Tongue (tissue), 3 donors: ENCODE measurements at places on chromosomes 1 and 21. TPM values are rescaled to one million over a fixed set of nuclear protein-coding genes. Genes with fewer than 3 reads are reported as not detected.

LDLRAD1 gene
- not detected for total RNA-seq

PROX1 gene
- 15.6 TPM for total RNA-seq

SLC25A44 gene
- total RNA-seq: 9.4 TPM

IGSF8 gene
- 21.8 TPM for total RNA-seq

TLCD4 gene
- total RNA-seq: 43.7 TPM

ORC1 gene
- total RNA-seq: 1.7 TPM

TFF1 gene
- not detected for total RNA-seq

CA6 gene
- 1.0 TPM for total RNA-seq

C8A gene
- total RNA-seq: not detected

ASAP3 gene
- total RNA-seq: 66.7 TPM

C1QB gene
- total RNA-seq: 18.5 TPM

LEMD1 gene
- not detected for total RNA-seq

LMX1A gene
- 0.72 TPM for total RNA-seq

KCND3 gene
- 2.6 TPM for total RNA-seq

LGR6 gene
- total RNA-seq: 4.7 TPM

AMY1C gene
- 0.21 TPM for total RNA-seq

LRRC39 gene
- 132 TPM for total RNA-seq

FCGR2B gene
- total RNA-seq: 1.6 TPM

GPR3 gene
- total RNA-seq: 0.41 TPM

ATP6V1G3 gene
- total RNA-seq: not detected

GPR161 gene
- total RNA-seq: 10.1 TPM

CLIC6 gene
- total RNA-seq: 2.1 TPM

MIXL1 gene
- total RNA-seq: not detected

VANGL2 gene
- total RNA-seq: 6.9 TPM

LIN28A gene
- not detected for total RNA-seq

CPT2 gene
- 20.6 TPM for total RNA-seq

NES gene
- total RNA-seq: 216 TPM
